ENCODE measurements at places on chromosomes 4 and X.

- DNase-seq, result no peak
Observed at GRCh38 chrX:104854790-104855340, 288.9 kb downstream of the IL1RAPL2 start.

- DNase-seq, result peak; percentile 3
Observed at GRCh38 chrX:64204701-64205440, 637 bp downstream of the AMER1 start.

GRCh38 chrX:126825566-126826193 lies 6.2 kb downstream of the PRR32 start:
- DNase-seq, result no peak

- DNase-seq, result no peak
Observed at GRCh38 chr4:84221704-84222103, 277.4 kb downstream of the NKX6-1 start.

GRCh38 chr4:145823743-145824142 lies 114.9 kb downstream of the ZNF827 start:
- no peak for DNase-seq

- no peak for DNase-seq
Observed at GRCh38 chr4:104756837-104757236, 262.1 kb upstream of the CXXC4 start.
